ENCODE measurements at places on chromosomes 7 and 10.

DNA sequence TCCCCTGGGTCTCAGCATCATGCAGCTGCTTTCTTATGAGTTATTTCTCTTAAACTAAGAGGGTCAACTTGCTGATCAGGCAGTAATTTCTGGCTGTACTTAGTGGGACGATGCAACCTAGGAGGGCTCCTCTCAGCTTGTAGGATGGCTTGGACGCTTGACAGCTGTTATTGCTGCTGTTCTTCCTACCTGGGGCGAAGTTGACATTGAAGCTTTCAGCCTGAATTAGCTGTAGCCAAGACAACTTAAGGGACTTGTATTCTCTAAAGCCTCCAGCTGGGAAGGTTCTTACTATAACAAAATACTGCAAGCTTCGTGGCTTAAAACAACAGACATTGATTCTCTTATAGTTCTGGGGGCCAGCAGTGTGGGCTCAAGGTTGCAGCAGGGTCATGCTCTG, 224.9 kb downstream of the ACTR3B start:
- no peak for DNase-seq

DNA sequence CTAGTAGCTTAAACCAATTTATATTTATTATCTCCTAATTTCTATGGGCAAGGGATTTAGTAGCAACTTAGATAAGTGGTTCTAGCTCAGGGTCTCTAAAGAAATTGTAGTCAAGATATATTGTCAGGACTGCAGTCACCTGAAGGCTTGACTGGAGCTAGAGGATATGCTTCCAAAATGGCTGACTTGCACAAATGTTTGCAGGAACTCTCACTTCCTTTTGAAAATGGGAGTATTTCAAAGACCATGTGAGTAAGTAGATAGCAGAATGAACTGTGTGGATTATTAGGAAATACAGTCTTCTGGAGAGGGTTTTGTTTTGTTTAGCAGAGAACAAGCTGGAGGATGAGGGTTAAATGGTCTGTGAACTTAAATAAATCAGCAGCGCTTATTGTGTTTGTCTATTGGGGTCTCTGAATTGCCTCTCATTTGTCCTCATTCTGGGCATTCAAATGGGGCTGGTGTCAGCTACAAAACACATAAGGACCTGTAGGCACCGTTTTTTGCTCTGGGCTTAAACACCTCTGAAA, 524.6 kb downstream of the LRMDA start:
- DNase-seq, result no peak

- no peak for DNase-seq
Observed at GRCh38 chr10:119348516-119349240, 141.3 kb downstream of the GRK5 start.

- DNase-seq, result peak; percentile 97
Observed at GRCh38 chr7:66654275-66655112, 25.8 kb downstream of the KCTD7 start.

DNA sequence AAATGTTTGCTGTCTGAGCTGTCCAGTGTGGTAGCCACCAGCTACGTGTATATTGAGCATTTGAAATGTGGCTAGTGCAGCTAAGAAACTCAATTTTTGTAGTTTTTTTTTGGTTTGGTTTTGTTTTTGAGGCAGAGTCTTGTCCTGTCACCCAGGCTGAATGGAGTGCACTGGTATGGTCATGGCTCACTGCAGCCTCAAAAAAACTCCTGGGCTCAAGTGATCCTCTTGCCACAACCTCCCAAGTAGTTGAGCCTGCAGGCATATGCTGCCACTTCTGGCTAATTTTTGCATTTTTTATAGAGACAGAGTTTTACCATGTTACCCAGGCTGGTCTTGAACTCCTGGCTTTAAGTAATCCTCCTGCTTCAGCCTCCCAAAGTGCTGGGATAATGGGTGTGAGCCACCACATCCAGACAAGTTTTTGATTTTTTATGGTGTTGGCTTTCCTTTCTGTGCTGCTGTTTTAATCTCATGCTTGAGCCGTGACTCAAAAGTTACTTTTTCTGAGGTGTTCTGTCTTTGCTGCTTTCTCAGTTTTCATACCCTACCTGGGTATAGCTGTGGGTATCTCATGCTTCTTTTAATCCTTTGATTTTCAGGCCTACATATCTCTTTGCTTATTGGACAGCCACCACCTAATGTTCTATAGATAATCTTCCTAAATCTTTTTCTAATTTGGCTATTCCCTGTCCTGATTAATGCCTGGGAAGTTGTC, 16.0 kb downstream of the WAC start:
- DNase-seq, result no peak

- no peak for DNase-seq
Observed at GRCh38 chr10:86305521-86305920, 61.1 kb downstream of the GRID1 start.

- no peak for DNase-seq
Observed at GRCh38 chr10:6220418-6221191, 17.9 kb downstream of the PFKFB3 start.

DNA sequence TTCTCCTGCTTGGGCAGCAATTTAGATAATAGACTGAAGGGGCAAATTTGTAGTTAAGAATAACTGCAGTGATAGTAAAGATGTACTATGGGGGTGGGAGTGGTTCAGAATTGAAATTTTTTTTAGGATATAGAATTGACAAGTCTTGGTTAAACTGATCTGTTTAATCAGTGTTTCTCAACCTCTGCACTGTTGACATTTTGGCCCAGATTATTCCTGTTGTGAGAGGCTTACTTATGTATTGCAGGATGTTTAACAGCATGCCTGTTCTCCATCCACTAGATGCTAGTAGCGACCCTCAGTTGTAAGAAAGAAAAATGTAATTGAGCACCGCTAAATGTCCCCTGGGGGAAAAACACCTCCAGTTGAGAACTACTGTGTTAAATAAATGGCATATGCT, 176.5 kb downstream of the CCDC7 start:
- DNase-seq, result no peak

GRCh38 chr7:5216931-5217330, 26.9 kb downstream of the WIPI2 start:
- no peak for DNase-seq

DNA sequence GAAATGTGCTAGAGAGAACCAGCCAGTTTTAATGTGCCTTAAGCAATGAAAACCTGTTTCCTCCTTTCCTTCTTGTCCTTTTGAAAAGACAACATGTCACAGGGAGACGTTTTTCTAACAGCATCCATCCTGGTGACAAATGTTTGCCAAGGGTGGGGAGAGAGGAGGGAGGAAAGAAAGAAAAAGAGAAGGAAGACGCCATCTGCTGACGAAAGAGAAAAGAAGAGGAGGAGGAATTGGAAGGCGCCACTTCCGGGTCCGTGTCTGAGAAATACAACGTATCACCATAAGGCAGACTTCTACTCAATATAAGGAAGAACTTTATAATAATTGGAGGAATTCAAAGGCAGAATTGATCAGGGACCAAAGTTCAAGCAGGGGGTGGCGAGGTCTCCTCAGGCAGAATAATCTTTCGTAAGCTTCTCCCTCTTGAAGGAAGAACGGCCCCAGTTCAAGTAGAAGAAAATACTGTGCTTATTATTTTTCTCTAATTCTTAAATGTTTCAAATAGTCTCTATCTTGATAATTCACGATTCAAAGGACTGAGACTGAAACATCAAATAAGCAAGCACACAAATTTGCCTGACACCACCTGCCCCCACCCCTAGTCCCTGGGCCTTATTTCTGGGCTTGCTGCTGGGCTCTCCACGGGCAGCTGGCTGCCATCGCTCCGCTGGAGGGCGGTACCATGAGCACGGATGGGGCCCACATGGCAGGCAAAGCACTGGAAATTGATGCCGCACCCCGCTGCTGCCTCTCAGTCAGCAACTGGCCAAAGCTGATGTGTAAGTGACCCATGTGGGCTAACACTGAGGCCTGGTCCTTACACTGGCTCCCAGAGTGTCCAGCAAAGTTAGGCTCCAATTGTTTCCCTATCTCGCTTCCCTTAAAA, 273.7 kb upstream of the KLF14 start:
- peak; percentile 45 for DNase-seq

GRCh38 chr10:69845574-69846292, 44.0 kb downstream of the COL13A1 start:
- peak; percentile 81 for DNase-seq

DNA sequence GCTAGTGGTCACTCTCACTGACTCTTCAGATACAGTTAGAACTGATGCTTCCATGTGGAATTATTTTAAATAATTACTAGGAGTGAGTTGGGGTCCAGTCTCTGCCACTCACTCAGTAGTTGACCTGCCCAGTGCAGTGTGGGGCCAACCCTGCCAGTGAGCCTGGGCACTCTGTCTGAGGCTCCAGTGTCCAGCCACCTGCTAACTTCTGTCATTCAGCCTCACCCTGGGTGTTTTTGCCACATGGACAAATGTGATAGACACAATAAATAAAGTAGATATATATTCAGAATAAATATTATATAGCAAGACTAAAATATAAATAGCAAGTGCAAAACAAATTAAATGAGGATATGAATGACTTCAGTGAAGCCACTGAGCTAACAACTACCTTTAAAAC, 7.2 kb downstream of the INSYN2A start:
- no peak for DNase-seq

- DNase-seq, result no peak
Observed at GRCh38 chr10:127402596-127403409, 146.3 kb upstream of the NPS start.

DNA sequence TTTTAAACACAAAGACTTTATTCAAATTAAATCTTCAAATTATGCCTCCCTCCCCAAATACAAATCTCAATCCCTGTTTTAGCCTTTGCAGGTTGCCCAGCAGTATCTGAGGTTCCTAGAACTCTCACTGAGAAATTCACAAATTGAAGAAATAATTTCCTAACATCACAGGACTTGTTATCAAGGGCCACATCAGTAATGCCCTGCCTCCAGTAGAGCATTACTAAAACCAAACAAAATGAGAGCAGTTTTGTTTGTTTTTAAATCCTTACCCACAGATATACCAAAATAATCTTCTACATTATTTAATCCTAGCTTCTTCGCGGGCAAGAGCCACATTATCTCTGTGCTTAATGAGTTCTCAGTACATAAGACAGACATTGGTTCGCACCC, 152.2 kb downstream of the SGMS1 start:
- DNase-seq, result no peak

- DNase-seq, result no peak
Observed at GRCh38 chr10:49170632-49171325, 17.4 kb downstream of the TMEM273 start.

DNA sequence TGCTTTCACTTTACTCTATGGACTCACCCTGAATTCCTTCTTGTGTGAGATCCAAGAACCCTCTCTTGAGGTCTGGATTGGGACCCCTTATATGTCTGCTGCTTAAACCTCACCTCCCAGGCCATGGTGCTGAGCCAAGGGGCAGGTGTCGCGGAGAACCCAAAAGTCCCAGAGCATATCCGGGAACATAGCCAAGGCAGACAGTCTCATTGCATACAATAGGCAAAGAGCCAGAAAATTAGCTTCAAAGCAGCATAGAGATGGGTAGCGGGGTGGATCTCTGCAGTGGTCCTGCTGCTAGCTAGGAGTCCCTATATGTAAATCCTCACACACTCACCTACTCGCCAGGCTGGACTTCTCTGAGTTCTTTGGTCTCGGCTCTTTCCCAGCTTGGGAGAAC, 5.5 kb downstream of the CCL24 start:
- DNase-seq, result no peak

DNA sequence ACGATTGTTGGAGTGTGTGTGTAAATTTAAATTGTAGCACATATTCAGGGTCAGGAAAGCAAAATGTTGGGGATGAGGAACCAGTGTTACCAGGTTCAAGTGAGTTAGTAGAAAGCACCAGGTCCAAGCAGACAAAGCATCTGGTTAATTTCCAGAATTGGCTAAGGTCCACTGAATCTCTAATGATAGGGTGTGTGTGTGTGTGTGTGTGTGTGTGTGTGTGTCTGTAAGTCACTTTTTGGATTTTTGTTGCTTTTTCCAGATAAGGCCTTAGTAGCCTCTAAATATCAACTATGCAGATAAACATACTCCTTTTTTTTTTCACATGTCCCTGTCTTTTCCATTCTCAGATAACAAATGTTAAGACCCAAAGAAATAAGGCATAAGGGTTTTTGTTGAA, 36.6 kb upstream of the FMC1 start:
- no peak for DNase-seq

DNA sequence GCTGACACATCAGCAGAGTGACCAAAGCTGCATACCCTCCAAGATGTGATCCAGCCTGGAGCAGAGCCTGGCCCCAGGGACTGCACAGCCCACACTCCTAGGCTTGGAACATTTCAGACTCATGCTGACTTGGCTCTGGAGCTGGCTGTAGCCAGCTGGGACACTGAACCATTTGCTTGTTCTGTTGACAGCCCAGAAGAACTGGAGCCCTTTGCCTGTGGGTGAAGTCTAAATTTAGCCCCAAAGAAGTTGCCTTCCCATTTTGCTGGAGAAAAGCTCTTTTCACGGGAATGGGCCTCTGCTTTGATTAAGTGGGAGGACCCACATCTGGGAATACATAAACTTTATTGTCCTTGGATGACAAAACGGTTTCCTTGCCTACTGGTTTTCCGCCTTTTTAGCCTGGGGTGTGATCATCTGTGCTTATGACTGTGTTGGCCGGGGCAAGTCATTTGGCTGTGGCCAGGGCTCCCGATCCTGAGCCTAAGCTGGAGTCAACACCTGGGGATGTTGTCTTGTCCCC, 186.2 kb upstream of the BMPER start:
- DNase-seq, result no peak

DNA sequence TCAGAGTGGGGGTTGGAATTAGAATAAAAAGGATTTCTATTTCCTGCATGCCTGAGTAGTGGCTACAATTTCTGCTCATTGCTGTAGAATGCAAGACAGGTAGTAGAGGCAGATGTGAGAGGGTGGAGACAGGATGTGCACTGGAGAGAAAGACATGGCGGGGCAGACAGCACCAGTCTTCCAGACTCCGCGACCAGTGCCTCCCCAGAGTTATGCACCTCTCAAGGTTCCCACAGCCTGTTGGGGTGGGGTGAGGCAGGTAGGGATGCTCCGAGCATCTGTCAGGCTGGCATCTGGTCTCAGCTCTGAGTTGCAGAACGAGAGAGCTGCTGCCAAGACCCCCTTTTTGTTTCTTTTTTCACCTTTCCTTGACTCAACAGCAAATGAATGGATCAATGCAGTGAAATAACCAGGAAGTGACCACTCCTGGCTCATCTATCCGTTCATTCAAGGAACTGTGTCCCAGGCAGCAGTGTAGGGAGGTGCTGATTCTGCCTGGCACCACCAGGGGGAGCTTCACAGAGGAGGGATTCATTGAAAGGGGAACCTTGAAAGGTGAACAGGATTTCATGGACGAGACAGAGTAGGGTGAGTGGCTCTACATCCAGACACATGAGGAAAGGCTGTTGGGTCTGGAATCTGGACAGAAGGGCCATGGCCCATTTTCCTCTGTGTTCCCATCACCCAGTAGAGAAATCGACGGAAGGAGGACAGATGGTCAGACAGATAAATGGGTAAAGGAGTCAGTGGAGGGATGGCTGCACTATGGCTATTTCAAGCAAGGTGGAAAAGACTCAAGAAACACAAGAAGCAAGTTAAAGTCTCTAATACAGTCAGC, 17.2 kb upstream of the SLC18A3 start:
- peak; percentile 86 for DNase-seq

GRCh38 chr7:47186316-47186715, 395.6 kb downstream of the TNS3 start:
- DNase-seq, result no peak
